Cerebellar nuclear complex (tissue), 1 donor: ENCODE measurements at places on chromosomes 2 and 18.

DNA sequence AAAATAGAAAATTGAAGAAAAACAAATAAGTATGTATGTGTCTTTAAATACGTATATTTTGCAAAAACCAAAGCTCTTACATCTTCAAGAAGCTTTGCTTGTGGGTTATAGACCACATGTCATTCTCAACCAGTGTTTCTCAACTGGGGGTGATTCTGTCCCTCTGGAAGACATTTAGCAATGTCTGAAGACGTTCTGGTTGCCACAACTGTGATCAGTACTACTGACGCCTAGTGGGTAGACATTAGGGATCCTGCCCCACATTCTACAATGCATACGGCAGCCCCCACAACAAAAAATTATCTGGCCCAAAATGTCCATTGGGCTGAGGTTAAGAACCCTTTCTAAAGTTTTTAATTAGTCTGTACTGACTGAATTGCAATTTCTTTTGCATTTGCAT, 48.4 kb downstream of the UNC50 start:
- no peak for DNase-seq

DNA sequence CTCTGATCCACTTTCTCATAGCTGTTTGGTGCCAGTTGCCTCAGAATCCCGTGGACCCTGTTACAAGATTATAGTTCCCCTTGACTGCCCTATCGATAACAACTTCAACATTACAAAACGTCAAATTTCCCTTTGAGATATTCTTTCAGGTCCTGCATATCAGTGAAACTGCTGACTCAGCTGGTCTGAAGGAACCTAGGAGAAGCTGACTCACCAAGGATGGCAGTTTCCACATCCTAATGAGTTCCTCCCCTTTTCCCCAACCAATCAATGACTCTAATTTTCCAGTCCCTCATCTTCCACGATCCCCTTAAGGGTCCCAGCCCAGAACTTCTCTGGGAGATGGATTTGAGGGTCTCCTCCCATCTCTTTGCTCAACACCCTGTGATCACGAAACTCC, 27.6 kb upstream of the GNAL start:
- DNase-seq = no peak

DNA sequence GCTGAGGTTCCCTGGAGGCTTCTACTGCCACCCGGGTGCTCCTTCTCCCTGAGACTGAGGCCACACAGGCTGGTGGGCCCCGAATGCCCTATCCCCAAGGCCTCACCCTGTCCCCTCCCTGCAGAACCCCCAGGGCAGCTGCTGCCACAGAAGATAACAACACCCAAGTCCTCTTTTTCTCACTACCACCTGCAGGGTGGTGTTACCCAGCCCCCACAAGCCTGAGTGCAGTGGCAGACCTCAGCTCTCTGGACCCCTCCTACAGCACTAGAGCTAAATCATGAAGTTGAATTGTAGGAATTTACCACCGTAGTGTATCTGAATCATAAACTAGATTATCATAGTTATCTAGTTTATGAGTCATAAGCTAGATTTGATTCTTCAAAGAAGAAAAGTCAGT, 7.3 kb upstream of the CENPA start:
- no peak for DNase-seq

- no peak for DNase-seq
These were observed at the start of gene ANKRD23 for GRCh38 chr2:96843538-96844268. ANKRD23 (minus strand) TSS chr2:96844021; CDS start chr2:96843992, 29 bp downstream.

- no peak for DNase-seq
These were observed 12.7 kb upstream of the GNAL start for GRCh38 chr18:11676386-11676785.

- DNase-seq = no peak
These were observed 138.8 kb downstream of the TRIB2 start for GRCh38 chr2:12855508-12855907.

DNA sequence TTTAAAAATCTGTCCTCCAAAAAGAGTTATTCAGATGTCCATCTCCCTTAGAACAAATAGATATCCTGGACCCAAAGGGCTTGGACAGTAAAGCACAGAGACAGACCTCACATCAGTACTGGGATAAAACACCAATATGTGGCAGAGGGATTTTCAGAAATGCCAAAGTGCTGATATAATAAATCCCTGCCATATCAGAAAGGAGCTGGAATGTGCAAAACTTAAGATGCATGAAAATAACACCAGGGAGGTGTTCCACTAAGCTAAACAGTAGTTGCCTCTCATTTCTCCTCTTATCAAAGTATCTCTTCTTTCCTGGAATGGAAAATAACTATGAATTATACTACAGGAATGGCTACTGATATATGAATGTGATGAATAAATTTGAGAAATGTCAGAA, 13.2 kb downstream of the USP40 start:
- no peak for DNase-seq

DNA sequence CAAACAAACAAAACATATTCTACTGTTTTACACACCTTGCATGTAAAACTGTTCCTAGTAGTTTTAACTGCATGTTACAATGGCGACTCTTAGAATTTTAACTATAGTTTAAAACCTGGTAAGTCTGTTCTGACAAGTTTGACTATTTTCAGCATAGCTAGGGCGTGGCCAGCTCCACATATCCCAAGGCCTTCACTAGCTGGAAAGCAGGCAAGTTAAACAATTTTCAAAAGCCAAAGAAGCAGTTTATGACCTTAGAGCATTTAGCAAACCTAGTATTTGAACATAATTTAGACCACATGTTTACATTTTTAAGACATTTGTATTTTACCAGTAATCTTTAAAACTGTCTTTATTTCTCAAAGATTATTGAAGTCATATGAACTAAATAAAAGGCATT, 402.8 kb upstream of the SYT4 start:
- no peak for DNase-seq

DNA sequence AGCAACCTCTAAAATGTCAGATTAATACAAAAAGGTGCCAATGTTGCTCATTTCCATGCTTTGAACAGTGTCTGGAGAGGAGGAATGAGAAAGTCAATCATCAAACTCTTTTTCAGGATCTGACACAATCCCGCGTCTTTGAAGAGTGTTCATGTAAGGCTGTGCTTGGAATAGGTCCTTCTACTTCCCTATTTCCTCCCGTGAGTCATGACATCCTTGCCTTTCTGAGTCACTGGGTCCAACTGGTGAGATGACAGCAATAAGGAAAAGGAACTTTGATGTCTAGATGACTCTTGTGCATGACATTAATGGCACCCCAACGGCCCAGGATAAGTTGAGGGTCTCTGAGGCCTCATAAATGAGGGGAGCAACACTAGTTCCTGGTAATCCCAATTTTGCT, 109.0 kb upstream of the CELF4 start:
- DNase-seq = no peak

GRCh38 chr2:213219816-213220215, 64.4 kb upstream of the SPAG16 start:
- DNase-seq = no peak
